Bronchus fibroblast of lung (primary cell): ENCODE measurements at places on chromosomes 7 and 10. TPM values are rescaled to one million over a fixed set of nuclear protein-coding genes. Genes with fewer than 3 reads are reported as not detected.

The TMEM270 gene
- not detected in 2 replicates for total RNA-seq

The PKD2L1 gene
- total RNA-seq: not detected in 2 replicates

The KCNIP2 gene
- total RNA-seq: under 0.01 and 0.17 TPM in 2 replicates

The WDR37 gene
- 10.1 and 10.6 TPM in 2 replicates for total RNA-seq

The PAX4 gene
- not detected in 2 replicates for total RNA-seq

The ASB13 gene
- 8.2 and 10.6 TPM in 2 replicates for total RNA-seq

The VSIR gene
- total RNA-seq: 9.1 and 10.9 TPM in 2 replicates
